ENCODE measurements at places on chromosomes 5 and 9. TPM values are rescaled to one million over a fixed set of nuclear protein-coding genes. Genes with fewer than 3 reads are reported as not detected.

DNA sequence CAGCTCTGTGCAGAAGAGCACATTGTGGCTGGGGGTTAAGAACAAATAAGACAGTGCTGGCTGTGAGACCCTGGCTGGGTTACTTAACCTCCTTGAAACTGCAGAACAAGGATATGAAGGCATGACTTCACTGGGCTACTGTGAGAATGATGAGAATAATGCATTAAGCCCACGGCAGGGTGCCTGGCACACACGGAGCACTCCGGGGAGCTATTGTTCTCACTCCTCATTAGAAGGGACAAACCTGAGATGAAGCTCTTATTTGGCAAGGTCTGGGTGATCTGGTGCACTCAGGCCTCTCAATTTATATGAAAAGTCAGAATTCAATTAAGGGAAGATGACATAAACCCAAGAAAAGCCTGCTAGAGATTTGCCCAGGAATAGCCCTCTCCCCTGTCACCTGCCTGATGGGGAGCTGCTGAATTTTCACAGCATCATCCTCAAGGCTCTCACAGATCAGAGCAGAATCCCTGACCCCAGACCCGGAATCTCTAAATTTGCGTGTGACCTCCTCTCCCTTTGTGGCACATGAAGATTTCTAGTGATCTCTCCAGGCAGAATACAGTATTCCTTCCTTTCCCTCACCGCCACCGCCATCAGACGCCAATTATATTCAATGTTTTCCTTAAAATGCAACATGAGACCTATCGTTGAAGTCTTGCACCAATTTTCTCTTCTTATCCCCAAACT lies 102.1 kb downstream of the COL23A1 start:
- no peak for DNase-seq

GRCh38 chr9:111186021-111186530 lies 143.9 kb downstream of the OR2K2 start:
- DNase-seq = no peak

PRR7 gene
- 0.88 TPM for polyA plus RNA-seq

IL4 gene
- polyA plus RNA-seq = 0.32 TPM

Measured in left lung (tissue), 14 donors.